Effector memory CD8-positive, alpha-beta T cell (primary cell): ENCODE measurements at places on chromosomes 11 and 22.

GRCh38 chr22:22425783-22426624 lies 82.5 kb downstream of the ZNF280B start:
- no peak for DNase-seq

- no peak for DNase-seq
Observed at GRCh38 chr11:117197006-117197405, 2.2 kb upstream of the TAGLN start.

DNA sequence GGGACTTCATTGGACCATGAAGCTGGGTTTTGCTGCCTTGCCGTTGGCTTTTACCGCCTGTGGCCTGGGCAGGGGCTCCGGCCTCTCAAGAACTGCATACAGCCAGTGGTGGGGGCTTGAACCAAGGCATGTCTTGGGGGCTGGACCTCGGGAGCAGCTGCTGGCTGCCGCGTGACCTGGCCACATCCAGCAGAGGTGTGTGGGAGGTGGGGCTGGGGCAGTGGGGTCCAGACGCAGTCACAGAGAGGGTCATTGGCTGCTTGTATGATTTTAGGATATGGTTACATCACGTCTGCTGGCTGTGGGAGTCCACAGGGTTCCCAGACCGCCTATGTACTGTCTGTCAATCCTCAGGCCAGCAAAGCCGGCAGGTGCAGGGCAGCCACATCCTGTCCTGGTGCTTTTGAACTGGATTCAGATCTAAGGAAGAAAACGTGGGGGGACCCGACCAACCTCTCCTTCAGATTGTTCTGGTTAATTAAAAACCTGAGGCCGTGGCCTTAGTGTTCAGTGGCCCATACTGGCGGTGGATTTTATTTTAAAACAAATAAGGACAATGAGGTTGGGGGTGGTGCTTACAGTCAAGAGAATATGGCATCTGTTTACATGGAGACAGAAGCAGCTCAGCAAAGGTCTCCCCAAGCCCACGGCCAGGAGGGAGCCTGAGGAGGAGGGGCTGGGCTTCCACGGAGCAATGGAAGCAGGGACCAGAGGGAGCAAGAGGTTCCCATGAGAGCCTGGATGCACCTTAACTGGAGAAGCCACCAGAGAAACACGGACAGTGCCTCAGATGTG lies 426.0 kb downstream of the TBC1D22A start:
- no peak for DNase-seq

- DNase-seq = no peak
Observed at GRCh38 chr11:95456714-95457491, 225.9 kb upstream of the SESN3 start.

- DNase-seq = no peak
Observed at GRCh38 chr22:45154383-45154782, 9.3 kb upstream of the NUP50 start.

DNA sequence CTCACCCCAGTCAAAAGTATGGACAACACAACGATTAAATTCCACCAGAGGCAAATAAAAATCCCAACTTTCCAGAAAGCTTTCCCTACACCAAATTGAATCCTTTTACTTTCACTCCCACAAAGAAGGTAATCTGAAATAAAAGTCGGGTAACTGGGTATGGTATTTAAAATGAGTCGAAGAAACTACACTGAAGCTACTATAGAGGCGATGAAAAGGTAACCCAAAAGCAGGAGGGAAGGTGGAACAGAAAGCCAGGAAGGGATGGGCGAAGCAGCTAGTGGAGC lies 1.1 kb downstream of the PICALM start:
- no peak for DNase-seq

GRCh38 chr22:39469681-39470450 lies 13.1 kb downstream of the MGAT3 start:
- no peak for DNase-seq

DNA sequence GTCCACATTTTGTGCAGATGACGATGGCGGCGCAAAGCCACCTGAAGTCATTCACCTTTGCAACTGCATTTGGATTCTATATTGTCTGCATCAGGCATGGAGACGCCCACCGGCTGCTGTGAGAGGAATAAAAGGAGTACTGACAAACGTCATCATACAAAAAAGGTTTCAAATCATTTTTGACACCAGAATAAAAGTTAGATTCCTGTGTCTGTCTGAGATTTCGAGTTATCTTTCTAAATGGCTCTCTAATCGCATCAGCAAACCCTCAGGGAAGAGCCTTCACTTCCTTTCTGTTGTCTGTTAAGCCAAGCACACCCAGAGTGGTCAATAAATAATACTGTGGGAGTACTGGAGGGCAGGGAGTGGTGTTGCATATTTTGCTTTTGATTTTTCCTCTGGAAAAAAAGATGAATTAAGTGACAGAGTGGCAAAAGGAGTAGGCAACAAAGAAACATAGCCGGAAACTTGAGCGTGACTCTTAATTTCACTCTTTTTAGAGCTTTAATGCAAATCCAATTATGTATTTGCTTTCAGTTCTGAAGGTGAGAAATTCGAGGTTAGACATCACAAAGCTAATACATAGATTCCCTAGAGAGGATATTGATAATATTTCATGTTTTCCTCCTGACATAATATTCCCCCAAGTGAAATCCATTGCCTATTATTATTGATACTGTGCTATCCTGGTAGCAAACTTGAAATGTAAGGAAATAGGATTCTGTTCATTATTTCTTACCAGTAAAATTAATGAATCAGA lies 150.8 kb upstream of the MTMR2 start:
- DNase-seq = peak; percentile 27

DNA sequence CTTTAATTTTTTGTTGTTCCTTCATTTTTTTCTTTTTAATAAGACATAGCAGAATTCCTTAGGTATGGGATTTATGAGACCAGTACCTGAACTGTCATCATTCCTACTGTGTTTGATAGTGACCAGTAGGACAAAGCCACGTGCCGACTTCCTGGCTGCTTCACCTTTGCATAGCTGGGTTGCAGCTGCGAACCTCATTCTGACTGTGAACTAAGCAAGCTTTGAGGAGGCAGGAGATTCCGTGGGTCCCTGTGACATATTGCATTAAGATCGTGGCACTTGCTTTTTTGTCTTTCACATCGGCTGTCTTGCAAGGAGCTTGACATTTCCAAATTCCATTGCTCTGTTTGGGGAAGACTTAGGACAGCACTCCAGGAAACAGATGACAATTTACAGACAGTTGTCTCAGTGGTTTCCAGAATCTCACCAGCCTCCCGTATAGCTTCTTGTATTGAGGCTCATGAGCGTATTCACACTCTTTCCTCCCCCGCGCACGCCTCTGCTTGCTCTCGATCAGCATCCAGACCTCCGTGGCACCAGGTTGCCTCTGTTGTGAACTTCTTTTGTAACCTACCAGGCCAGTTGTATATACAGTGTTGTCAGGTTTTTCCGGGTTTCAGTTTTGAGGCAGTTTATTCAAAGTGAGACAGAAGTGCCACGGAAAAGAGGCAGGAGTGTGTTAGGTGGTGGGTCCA lies 101.7 kb downstream of the CWC15 start:
- DNase-seq = no peak

DNA sequence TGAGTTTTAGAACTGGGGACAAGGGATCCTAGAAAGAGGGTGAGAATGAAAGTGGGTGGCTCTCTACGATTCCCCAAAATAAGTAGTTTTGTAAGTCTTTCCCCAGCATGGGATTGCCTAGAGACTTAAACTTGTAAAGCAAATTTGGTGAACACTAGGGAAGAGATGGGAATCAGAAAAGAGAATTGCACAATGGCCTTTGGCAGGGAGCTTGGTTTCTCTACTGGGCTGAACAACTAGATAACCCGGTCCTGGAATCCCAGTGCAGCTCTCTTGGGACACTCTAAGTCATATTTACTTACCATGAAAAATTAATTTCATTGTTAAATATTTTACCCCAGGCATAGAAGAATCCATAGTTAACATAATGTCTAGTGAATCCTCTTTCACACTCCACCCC lies 16.5 kb upstream of the USP18 start:
- DNase-seq = no peak

- DNase-seq = no peak
Observed at GRCh38 chr22:37334461-37334858, 52.2 kb downstream of the CYTH4 start.

DNA sequence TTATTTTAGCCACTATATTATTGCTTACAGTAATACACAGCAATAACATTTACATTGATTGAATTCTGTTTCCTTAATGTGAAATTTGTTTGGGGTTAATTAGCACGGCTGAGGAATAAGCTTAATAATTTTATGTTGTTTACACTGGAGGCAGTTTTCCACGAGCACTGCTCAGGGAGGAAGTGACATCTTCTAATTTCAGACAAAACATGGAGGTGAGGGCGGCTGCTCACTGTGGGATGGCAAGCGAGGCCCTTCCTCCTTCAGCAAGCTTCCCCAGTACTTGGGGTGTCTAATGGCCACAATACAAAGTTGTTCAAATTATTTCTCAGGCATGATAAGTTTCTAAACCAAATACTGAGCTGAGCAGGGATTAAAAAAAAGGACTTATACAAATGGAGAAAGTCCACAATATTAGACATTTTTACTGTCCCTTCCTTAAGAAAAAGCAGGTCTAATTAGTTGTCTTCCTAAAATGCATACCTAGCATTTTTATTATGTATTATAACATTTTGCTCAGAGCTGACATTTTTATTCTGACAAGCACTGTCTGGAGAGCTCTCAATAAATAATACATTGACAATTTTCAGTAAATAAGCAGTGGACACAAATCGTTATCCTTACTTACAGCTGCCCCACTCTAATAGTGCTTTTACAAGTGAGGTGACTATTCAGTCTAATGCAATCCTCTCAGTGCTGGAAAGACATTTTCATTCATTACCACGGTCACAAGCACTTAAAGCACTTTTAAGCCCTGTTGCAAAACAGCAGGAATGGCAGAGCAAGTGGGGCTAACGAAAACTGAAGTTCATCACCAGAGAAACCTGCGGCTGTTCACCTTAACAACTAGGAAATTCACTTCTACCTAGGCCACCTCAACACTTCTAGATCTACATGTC lies 56.2 kb downstream of the SOX6 start:
- DNase-seq = no peak

DNA sequence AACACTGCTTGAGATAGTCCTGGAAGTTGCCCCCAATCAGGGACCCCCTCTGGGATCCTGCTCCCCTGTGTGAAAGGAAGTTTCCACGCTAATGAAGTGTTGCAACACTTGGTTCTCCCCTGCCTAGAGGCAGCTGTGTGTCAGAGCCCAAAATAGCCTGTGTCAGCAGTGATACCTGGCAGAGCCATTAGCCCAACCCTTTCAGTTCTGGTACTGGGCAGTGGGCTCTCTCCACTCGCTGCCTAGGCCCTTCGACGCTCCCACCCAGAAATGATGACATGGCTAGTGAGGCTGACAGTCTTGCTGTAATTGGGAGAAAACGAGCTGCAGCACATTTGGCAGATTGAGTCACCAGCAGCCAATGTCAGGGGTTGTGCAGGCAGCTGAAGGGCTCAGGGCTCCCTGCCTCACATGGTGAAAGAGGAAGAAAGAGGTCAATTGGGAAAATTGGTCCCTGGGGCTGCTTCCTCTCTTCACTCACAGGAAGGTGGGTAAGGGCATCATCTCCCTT lies 1.4 kb upstream of the NXF1 start:
- DNase-seq = no peak

DNA sequence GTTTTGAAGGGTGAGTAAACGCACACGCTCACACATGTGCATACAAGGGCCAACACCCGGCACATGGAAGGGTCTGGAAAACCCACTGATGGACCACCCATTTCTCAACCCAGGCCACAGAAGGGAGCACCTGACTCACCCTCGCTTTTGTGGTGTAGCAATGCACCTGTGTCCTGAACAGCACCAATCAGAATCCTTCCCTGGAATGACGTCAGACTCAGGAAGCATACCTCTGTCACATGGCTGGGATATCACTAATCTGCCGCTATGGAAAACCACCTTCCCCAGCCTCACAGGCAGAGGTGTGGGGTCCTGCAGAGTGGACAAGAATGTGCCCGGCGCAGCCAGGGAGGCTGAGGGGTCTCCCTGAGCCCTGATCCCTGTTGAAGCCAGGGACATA lies 9.0 kb upstream of the OSM start:
- no peak for DNase-seq

GRCh38 chr11:35040221-35040942 lies 98.6 kb upstream of the CD44 start:
- DNase-seq = peak; percentile 70

DNA sequence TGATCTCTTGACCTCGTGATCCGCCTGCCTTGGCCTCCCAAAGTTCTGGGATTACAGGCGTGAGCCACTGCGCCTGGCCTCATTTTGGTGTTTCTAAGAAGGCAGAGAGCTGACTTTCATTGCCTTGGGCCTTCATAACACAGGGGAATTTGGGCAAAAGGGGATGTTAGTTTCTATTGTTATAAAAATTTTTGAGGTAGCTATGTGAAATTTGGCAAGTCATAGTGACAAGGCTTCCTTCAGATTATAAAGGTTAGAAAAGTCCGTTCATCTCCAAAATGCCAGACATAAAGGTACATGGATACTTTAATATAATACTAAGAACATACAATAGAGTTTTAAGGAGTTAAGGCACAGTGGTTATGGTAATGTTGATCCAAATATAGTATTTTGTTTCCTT lies 17.2 kb downstream of the LDHC start:
- DNase-seq = no peak

DNA sequence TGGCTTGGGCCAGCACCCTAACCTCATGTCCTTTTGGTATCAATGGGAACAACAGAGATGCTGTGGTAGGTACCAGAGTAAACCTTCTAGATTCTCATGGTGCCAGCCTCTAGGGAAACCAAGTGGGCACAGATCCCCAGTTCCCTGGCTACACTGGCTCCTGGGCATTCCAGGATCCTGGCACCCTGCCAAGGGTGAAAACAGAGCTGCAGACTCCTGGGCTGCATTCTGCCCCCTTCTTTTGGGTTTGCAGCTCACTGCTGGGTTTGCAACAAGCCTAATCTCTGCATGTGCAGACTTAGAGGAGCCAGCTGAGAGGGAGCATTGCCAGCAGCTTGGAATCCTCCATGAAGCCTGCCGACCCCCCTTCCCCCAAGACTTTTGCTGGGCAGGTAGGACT lies 30.6 kb downstream of the PRDM11 start:
- no peak for DNase-seq

DNA sequence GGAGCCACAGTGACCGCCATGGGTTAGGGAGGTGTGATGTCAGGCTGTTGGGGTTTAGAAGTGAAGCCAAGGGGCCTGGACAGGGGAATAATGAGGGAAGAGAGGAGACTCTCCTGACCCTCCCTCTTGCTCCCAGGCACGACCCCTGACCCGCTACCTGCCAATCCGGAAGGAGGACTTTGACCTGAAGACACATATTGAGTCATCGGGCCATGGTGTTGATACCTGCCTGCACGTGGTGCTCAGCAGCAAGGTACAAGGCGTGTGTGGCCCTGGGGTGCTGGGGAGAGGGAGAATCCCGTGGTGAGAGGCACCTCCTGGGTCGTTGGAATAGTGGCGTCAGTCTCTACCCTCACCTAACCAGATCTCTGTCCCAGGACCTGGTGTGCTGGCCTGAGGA lies 29.5 kb downstream of the TREH start:
- DNase-seq = no peak

DNA sequence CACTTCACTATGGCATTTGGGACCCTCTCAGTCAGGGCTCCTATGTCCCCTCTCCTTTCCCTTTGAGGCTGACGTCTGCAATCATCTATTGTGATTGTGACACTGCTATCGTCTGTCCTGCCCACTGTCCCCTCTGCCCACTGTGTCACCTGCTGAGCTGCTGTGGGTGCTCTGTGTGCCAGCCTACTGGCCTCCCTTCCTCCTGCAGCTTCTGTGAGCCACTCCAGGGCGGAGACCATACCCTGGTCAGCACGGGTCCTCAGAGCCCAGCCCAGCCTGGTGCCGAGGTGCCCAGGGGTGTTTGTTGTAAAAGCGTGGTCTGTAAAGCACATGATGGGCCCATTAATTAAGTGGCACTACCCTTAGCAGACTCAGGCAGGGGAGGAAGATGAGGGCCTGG lies 29.4 kb downstream of the MPPED1 start:
- DNase-seq = no peak
